Common myeloid progenitor, CD34-positive (primary cell): ENCODE measurements at places on chromosomes 2 and 18.

GRCh38 chr2:199624958-199625357 is 167.2 kb upstream of the SATB2 start:
- no peak for DNase-seq

- DNase-seq, result no peak
Observed at GRCh38 chr2:6956566-6956965, 39.4 kb downstream of the RNF144A start.

GRCh38 chr2:8998418-8999101 is 4.9 kb downstream of the MBOAT2 start:
- DNase-seq, result no peak

DNA sequence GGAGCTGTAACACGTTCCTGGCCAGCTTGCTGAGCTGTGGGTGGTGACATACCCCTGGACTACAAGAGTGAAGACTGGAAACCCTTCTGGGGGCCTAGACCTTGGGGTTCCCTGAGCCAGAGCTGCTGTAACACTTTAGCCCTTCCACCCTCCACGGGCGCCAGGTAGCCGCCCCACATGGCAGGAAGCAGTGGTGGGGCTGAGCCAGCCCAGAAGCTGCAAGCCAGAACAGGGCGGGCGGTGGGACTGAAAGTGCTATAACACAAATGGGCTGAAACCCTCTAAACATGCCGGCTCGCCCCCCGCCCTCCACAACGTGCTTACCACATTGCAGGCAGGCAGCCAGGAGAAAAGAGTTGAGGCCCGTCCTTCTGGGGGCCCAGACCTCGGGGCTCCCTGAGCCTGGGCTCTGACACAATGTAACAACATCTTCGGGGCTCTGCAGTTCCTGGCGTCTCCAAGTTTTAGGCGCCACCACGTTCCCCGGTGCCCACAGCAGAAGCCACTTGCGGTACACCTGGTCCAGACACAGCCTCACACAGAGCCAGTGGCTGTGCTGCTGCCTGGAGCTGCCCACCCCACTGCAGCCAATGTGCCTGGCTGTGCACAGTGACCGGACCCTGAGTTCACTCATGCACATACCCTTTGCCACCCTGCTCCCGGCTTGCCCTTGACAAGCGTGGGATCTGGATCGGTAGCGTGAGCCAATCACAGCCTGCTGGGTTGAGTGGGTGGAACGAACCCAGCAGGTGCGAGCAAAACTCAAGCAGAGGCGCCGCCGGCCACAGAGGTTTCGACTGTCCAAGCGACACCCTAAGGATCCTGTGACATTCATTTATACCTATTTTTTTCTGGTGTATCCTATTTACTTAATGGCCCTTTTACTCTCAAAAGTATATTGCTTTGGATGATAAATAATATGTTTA is 127.4 kb upstream of the FHL2 start:
- no peak for DNase-seq

DNA sequence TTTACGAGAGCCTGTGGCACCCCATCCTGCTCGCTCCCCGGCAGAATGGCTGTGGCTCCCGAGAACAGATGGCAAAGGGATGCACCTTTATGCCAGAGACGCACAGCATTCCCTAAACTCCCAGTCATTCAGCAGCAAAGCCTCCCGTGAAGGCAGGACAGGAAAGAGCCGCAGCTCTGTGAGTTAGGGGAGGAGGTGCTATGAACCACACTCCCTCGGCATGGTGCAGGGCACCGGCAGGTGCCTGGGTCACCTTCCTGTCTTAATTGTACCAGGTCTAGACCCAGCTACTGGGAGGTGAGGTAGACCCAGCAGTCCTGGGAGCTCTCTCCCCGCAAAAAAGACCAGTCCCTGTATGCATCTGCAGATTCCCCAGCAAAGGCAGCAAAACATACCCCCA is 149.8 kb downstream of the TWIST2 start:
- no peak for DNase-seq

GRCh38 chr2:59774821-59775433 is 778.5 kb downstream of the BCL11A start:
- peak; percentile 8 for DNase-seq

- no peak for DNase-seq
Observed at GRCh38 chr18:875912-876311, 28.8 kb upstream of the ADCYAP1 start.

- DNase-seq, result no peak
Observed at GRCh38 chr2:222733470-222733845, 62.0 kb downstream of the MOGAT1 start.

DNA sequence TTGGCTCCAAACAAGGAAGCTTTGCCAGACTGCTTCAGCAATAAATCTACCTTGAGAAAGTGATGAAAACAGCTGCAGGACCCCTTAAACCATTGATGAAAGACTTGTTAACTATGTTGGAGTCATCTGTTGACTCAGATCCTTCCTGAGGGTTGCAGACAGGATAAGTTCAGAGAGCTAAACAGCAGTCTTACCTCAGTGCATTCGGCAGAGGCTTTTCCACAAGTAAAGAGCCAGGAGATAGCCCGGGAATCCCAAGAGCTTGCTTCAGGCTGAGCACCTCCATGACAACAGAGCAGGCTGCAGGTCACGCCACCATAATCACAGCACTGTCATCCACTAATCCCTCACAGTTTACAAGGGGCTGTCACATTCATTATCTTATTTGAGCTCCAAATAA is 23.7 kb downstream of the KIAA2012 start:
- no peak for DNase-seq
